ENCODE measurements at places on chromosomes 7 and 10.

GRCh38 chr10:132711613-132712121 is 74.3 kb downstream of the NKX6-2 start:
- DNase-seq, result no peak

DNA sequence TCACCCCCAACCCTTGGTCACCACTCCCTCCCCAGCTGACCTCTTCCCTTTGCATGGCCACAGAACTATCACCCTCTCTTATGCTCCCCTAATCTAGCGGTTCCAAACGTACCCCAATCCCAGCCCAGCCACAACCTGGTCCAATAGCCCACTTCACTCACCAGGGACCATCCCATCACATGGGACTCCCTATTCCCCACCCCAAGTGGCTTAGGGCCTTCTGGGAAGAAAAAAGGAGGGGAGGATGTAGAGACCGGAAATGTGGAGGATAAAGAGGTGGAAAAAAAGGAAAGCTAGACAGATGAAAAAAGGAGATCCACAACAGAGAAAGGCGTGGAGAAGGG is 30.3 kb upstream of the PAX2 start:
- DNase-seq, result no peak

GRCh38 chr7:45443263-45443662 is 130.9 kb upstream of the ADCY1 start:
- no peak for DNase-seq

DNA sequence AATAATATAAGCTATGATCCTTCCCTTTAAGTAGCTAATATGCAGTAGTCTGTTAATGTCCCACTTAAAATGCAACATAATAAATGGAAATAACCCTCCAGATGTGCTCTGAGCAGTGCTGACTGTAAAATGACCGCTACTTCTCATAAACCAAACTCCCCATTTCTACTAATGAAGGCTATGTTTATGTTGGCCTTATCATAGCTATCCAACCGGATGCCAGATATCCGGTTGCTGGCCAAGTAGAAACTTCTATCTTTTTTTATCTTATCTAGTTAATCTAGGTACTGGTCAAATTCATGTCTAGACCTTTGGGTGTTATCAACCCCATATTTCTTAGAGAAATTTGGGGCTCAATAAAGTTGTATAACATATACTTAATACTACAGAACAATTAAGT is 56.6 kb downstream of the CHRM2 start:
- no peak for DNase-seq

GRCh38 chr7:120373174-120373573 is 100.2 kb downstream of the KCND2 start:
- DNase-seq, result no peak

GRCh38 chr10:78642269-78642816 is 426.4 kb upstream of the ZMIZ1 start:
- DNase-seq, result no peak

GRCh38 chr7:33423646-33424020 is 294.3 kb downstream of the BBS9 start:
- no peak for DNase-seq

GRCh38 chr10:32454148-32454547 is 8.2 kb downstream of the CCDC7 start:
- no peak for DNase-seq

GRCh38 chr7:24757353-24758275 is at the start of gene GSDME:
GSDME (minus strand) TSS chr7:24757464; CDS start chr7:24749774, 7,690 bp downstream.
- no peak for DNase-seq

DNA sequence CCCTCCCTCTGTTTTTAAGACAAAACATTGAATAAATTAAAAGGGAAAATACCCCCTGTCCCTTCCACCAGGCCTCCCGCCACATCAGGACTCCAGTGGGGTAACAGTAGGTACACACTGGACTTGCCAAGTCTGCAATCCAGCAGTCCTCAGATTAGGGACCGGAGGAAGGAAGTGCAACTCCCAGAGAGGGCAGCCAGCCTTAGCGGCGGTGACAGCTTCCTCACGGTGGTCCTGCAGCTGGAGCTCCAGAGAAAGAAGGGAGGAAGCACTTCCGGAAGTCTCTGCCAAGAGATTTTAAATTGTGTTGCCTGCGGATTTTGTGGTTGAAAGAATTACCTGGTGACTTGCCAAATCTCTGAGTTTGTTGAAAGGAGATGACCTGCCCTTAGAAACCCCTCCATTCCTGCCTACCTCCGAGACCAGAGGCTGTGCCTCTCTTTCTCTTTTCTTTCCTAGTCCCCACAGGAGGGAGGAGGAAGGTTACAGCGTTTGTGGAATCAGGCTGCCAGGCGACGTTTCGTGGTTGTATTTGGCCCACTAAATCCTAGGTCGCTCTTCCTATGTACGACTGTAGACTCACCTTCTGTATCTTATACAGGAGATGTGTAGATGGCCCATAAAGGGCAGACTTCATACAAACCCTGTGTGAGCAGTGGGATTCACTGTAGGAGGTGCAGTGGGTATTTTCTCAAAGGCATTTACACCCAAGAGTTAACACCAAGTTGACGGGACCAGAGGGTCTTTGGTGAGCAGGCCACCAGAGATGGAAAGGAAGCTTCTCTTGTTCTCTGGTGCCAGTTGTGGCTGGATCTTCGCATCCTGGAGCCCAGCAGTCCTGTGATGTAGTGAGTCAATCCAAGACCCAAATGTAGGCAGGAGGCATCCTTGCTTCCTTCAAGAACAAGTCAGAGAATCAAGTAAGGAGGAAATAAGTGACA is 77.9 kb downstream of the INSIG1 start:
- DNase-seq, result no peak

- no peak for DNase-seq
These were observed 8.8 kb upstream of the ZC3HAV1 start for GRCh38 chr7:139118234-139118804.

- DNase-seq, result no peak
These were observed 72.0 kb downstream of the KMT2C start for GRCh38 chr7:152363798-152364197.

GRCh38 chr10:6120691-6121090 is 31.9 kb downstream of the RBM17 start:
- DNase-seq, result no peak

GRCh38 chr7:47771336-47771989 is 176.8 kb downstream of the PKD1L1 start:
- no peak for DNase-seq

GRCh38 chr10:105875050-105875449 is 1234.0 kb downstream of the SORCS3 start:
- no peak for DNase-seq

DNA sequence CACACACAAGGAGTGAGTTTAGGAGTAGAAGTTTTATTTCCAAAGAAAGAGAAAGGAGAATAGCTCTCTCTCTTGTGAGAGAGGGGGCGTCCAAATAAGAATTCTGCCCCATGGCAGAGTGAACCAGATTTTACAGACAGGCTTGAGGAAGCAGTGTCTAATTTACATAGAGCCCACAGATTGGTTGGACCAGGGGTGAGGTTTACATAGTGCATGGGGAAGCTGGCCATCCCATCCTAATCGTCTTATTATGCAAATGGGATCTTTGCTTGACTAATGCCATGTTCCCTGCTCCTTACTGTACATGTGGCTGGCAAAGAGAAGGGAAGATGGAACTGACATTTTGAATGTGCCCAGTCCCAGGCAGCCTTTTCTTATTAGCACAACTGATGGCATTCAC is 60.0 kb upstream of the ACSM6 start:
- DNase-seq, result no peak

- DNase-seq, result no peak
These were observed 514.4 kb downstream of the INHBA start for GRCh38 chr7:41188163-41189130.

- DNase-seq, result no peak
These were observed 69.2 kb upstream of the TCF7L2 start for GRCh38 chr10:112880633-112881530.

GRCh38 chr10:129028451-129028850 is 438.6 kb upstream of the MGMT start:
- DNase-seq, result no peak

DNA sequence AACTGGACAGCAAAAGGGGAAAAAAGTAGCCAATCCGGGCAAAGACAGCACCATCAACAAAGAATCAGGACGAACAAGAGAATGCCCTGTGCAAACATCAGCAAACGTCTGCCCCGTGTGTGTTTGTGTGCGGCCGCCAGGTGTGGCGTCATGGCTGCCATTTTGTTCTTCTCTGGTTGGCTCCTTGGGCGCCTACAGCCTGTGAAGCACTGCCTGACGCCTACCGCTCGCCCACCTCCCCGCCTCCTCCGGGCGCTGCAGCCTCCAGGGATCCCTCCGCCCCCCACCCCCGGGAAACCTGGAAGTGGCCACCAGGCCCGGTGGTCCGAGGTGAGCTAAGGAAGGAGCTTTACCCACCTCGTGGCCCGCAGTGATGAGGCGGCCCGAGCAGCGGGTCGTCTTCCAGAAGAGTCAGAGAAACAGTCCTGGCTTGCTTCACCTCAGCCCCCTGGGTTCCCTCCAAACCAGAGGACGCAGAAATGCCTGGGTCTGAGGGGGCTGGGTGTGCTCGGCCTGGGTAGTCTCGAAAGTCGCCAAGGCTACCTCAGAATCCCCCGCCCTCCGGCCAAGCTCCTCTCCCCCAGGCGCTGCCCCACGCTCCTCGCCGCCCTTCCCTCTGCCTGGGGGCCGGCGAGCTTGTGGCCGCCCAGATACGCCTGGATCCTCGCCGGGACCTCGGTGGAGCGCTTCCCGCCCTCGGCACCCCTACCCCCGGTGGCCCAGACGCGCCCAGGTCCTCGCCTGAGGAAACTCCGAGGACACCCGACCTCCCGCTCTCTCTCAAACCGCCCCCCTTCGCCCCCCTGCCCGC is 61.8 kb upstream of the IL6 start:
- DNase-seq, result no peak

DNA sequence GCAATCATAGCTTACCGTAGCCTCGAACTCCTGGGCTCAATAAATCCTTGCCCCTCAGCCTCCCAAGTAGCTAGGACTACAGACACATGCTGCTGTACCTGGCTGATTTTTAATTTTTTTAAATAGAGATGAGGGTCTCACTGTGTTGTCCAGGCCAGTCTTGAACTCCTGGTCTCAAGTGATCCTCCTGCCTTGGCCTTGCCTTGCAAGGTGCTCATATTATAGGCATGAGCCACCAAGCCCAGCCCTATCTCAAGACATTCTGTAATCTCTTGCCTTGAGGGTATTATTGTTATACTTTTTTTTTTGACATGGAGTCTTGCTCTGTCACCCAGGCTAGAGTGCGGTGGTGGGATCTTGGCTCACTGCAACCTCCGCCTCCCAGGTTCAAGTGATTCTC is 86.6 kb downstream of the PHTF2 start:
- DNase-seq, result no peak

DNA sequence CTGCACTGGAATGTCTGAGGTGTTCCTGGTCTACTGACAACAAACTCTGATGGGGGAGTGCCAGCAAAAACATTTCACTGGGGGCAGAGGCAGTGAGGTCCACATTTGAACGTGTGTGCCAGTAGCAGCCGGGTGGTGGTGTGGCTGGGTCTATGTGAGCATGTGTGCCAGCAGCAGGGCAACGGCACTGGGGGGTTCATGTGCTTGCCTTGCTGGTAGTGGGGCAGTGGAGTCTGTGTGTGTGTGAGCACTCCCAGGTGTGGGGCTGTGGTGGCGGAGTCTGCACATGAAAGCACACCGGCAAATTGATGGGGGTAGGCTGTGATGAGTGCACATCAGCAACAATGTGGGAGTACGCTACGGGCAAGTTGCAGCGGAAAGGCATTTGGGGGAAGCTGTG is 49.4 kb upstream of the SORCS1 start:
- no peak for DNase-seq

DNA sequence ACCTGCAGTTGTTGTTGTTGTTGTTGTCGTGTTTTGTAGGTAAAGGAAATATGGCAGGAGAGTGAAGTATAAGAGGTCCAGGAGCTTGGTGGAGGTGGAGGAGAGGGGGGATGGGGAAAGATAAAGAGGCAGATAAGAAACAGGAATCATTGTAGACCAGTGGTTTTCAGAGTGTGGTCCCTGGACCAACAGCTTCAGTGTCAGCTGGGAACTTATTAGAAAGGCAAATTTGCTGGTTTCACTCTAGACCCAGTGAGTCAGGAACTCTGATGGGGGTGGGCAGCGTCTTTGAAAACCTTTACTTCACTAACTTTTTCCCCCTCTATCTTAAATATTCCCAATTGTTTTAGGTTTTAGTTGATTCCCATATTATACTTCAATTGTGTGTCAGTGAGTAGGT is 241.5 kb downstream of the AUTS2 start:
- no peak for DNase-seq

DNA sequence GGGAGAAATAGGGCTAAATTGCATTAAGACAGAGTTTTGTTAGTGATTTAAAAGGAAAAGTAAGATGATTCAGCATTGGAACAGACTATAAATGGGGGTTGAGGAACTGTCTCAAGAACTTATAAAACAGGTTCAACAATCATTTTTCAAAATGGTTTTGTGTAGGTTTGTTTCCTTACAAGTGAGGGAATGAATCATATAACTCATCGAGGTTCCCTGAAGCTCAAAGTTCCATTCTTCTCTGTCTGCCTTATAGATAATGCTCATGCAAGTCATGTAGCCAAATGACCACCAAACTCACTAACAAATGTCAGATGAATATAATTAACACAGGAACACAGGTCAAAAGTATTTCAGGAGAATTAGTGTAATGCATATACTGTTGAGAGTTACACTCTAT is 27.7 kb downstream of the ADAM22 start:
- DNase-seq, result no peak

GRCh38 chr10:44923611-44924010 is 12.5 kb downstream of the TMEM72 start:
- DNase-seq, result no peak

- no peak for DNase-seq
These were observed 322.6 kb upstream of the ZNF32 start for GRCh38 chr10:43971306-43971705.

DNA sequence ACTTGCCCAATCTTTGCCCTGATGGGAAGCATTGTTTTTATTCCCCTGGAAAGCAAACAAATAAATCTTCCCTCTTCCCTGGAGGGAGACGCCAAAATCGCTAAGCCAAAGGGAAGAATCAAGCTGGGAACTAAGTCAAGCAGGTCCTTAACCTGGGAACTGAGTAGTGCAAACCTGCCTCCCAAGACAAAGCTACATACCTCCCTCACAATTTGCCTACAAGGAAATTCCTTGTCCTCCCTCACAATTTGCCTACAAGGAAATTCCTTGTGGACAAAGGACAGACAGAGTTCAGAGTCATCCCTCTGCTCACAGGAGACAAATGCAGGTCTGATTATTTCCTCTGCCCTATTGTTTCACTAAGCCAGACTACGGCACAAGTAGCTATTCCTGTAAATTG is 50.5 kb downstream of the SPOCK2 start:
- no peak for DNase-seq

- DNase-seq, result no peak
These were observed 431.1 kb upstream of the LRGUK start for GRCh38 chr7:133696056-133696455.

- no peak for DNase-seq
These were observed 90.7 kb downstream of the UNCX start for GRCh38 chr7:1323178-1324027.

- DNase-seq, result no peak
These were observed 1.4 kb downstream of the RPS24 start for GRCh38 chr10:78035025-78035424.

- DNase-seq, result no peak
These were observed 17.3 kb downstream of the GET4 start for GRCh38 chr7:893686-894085.

Data from central memory CD8-positive, alpha-beta T cell (primary cell).